ENCODE measurements at places on chromosomes 7 and 10.

- DNase-seq: peak; percentile 13
Observed at GRCh38 chr7:105267244-105267643, 121.5 kb downstream of the SRPK2 start.

DNA sequence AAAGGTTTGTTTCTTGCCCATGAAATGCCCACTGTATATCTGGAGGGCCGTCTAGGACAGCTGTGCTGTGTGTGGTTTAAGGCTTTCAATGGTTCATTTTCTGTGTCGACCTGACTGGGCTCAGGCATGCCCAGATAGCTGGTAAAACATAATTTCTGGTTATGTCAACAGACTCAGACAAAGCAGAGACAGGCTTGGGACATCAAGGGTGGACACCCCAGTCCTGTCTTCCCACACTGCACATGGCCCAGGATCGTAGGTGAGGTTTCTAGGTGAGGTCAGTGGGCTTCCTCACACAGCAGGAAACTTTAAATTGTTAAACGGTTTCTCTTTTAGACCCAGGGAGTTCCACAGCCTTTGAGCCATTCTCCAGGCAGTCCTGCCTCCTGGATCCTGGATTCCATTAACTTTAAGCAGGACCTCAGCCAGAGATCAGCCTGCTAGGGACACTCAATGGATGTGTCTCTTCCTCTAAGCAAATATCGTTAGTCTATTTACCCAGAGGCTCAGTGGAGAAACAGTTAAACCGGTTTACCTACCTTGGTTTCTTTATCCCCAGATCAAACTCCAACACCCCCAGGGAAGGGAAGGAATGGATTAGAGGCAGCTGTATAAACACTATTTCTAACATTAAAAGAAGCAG lies 66.4 kb downstream of the ST8SIA6 start:
- no peak for DNase-seq

DNA sequence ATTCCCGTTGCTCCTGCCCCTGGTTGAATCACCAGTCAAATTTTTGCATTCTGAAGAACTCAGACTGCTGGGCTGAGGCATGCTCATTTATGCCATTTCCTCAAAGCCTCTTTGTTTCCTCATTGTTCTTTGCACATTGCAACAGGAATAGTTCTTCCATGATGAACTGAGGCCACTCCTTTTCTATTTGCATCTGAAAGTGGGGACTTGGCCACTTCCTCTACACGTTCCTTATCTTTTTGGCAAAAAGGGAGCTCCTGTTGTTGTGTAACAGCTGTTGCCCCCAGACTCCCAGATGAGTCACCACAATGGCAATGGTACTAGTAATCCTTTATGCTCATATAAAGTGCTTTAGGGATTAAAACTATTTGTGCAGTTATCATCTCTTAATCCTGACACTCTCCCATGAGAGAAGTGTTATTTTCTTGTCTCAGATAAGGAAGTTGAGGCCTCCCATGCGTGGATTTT lies 20.1 kb upstream of the ITPRID1 start:
- no peak for DNase-seq

DNA sequence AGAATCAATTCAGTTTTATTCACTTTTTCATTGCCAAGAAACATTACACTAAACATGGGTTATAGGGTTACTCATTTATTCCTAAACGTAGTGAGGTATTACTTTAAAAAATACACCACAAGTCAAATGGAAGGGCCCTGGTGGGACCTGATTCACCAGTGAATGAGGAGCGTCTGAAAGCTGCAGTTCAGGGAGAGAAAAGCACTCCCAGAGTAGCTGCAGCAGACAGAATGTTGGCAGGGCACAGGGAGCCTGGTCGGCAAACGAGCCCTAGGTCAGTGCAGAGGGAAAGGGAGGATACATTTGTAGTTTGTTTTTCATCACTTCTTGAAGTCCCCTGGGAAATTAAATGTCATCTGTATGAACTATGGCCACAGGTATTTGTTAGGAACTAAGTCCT lies 361.7 kb upstream of the ETV1 start:
- DNase-seq: no peak

- DNase-seq: no peak
Observed at GRCh38 chr10:11824376-11824775, 1.2 kb downstream of the PROSER2 start.

DNA sequence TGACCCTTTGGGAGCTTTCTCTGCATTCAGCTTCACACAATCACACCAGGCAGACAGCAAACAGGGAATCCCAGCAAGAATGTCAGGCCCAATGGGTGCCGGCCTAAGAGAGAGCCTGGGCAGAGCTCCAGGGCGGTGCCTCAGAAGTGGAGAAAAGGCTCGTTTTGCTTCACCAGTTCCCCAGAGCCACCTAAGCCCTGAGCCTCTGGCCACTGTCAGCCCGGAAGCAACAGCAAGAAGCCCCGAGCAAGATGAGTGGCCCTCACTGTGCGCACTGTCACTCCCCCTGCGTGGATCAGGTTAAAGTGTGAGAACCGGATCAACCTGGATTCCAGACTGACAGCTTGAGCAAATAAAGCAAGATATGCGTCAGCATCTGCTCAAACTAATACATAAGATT lies 14.7 kb downstream of the CNPY1 start:
- no peak for DNase-seq

DNA sequence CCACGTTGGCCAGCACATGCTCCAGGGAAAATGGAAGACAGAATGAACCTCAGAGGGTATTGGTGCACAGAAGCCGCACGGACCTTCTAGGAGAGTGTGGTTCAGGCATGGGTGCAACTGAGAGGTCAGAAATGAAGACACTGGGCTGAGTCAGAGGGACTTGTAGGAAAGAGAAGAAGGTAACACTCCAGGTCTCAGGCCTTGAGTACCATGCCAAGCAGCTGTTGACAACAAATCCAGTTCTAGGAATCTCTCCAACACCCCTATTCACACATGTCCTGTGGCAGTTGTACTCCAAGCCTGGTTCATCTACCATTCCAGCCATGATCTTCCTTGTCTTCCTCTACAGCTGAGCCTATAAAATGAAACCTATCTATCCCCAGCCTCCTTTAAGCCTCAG lies 251.6 kb downstream of the USP6NL start:
- no peak for DNase-seq

DNA sequence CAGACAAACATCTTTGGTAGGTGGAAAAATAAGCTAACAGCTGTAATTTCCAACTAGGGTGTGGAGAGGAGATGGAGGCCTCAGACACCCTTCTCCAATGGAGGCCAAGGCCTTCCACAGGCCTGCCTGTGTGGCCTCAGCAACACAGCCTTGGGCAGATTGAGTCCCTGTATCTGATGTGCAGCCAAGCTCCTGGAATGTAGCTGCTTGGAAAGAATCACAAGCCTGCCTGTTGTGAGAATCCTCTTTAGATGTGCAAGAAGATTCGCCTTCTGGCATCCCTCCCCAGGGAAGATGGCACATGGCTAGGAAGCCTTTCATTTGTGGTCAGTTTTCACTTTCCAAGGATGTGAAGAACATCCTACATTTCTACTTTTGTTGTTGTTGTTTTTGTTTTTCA lies 684.0 kb downstream of the GRID1 start:
- DNase-seq: no peak

GRCh38 chr10:33534416-33534815 lies 199.9 kb upstream of the NRP1 start:
- no peak for DNase-seq

DNA sequence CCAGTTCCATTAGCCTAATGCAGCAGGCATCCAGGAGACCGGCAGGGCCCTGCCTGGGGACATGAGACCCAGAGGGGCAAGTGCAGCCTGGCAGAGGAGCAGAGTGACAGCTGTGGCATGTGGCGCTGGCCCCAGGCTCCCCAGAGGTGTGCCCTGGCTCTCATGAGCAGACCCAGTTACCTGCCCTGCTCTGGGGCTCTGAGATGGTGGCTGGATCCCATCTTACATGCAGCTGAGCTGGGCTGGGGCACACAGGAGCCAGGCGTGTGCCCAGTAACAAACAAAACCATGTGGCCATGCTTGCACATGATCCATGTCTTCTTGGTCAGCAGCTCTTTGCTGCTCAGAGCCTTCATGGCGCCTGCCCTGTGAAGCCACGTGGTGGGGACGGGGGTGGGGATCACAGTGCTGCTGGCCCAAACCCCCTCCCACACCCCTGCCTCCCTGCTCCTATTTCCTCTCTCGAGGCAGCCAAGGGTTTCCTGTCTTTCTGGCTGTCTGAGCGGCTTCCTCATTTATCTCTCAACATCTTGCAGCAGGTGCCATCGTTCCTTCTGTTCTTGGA lies 40.3 kb upstream of the GTF2I start:
- peak; percentile 4 for DNase-seq

- DNase-seq: no peak
Observed at GRCh38 chr7:123569352-123570010, 11.9 kb upstream of the NDUFA5 start.

GRCh38 chr10:87880336-87880735 lies 16.9 kb downstream of the PTEN start:
- no peak for DNase-seq

DNA sequence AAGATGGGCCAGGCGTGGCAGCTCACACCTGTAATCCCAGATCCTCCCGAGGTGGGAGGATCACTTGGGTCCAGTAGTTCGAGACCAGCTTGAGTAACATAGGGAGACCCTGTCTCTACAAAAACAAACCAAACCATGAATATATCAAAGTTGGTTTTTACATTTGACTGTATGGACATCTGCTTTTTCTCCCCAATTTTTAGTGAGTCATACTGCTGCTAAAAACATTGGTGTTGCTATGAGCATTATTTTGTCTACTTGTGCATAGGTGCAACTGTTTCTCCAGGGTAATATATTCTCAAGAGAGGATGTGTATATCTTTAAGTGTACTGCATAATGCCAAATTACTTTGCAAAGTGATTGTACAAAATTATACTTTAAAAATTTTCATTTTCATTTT lies 769 bp upstream of the TMEM248 start:
- DNase-seq: no peak

GRCh38 chr7:131940621-131941165 lies 384.3 kb upstream of the PODXL start:
- DNase-seq: no peak

GRCh38 chr10:91607646-91608403 lies 25.0 kb downstream of the PPP1R3C start:
- DNase-seq: no peak

DNA sequence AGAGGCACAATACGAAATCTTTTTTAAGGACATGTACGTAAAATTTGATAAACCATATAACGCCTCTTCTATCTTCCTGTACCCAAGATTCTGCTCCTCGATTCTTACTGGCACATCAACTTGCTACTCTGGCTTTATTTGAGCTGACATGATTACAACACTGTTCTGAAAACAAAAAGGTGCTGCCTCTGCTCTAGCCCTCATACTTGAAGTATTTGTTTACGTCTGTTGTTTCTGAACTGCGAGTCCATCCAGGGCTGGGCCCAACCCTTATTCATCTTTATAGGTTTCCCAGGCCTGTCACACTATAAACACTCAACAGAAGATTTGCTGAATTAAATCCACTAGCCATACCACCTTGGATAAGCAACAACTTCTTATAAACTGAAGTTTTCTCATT lies 96.2 kb upstream of the SVIL start:
- DNase-seq: no peak

- no peak for DNase-seq
Observed at GRCh38 chr10:126972635-126973414, 67.6 kb downstream of the DOCK1 start.

DNA sequence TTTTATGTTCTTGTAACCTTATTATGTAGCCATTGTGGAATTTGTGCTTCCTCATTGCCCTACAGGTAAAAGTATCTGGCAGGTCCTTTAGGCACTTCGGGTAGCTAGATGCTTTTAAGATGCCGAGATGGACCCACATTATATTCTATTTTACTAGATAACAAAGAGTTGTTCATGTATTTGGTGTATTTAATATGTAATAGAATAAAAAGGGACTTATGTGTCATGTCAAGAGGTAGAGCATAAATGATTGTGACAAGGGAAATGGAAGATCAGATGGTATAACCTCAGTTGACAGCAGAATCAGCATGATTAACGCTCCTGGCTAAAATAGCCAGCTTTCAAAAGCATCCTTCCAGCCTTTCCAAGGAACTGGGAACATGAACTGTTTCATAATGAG lies 50.6 kb downstream of the NPY start:
- no peak for DNase-seq

DNA sequence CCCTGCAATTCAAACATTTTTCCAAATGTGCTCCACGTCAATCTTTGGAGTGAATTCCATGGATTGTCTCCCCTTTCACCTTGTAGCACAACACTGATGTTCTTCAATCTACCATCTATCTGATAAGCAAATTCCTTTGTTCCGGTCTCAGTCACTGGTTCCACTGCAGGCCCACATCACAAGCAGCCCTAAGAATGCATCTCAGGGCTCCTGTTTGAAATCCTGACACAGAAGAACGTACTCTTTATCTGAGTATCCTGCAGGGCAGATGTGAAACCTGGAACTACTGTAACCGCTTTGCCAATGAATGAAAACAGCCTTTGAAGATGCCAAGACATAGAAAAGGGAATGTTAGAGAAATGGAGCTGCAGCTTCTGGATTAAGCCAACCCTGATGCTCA lies 62.9 kb upstream of the FAM133B start:
- no peak for DNase-seq

- DNase-seq: no peak
Observed at GRCh38 chr10:118956802-118957442, 72.6 kb upstream of the NANOS1 start.

GRCh38 chr7:93941945-93942344 lies 20.4 kb downstream of the GNG11 start:
- DNase-seq: no peak

- DNase-seq: no peak
Observed at GRCh38 chr7:30788640-30789333, 17.6 kb downstream of the MINDY4 start.

DNA sequence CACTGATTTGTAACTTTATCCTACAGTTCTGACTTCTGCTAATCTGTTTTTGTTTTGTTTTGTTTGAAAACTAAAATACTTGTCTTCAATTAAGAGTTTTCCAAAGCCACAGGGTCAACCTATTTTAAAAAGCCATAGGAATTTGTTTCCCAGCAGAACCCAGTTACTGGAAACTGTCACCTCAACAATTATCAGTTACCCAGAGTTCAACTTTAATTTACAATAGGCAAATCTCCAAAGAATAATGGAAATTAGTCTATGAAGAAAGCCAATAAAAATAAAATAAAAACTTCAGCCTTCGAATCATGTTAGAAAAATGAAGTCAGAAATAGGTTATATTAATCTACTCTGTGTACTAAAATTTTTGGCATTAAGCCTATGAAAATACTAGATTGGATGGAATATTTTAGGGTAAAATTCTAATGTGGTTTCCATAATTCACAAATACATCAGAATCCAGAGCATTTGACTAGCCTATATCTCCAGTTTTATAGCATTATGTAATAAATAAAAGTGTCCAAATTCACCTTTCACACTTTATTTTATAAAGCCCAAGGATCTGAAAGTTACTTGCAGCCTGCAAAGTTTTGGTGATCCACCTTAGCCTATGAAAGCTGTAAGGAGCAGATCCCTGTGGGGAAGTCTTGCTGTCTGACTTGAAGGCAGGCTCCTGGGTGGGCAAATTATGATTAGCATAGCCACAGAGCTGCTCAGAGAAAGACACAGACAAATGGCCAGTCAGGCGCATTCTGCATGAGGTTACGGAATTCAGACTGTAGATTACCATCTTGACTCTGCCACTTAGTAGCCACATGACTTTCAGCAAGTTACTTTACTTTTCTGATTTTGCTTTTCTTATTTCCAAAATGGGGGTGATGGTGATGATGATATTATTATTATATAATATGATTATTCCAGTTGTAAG lies 250.0 kb upstream of the HGF start:
- DNase-seq: no peak

- DNase-seq: no peak
Observed at GRCh38 chr7:131219312-131220041, 108.2 kb upstream of the MKLN1 start.

Data from CD4-positive, alpha-beta memory T cell (primary cell).